ENCODE measurements at places on chromosomes 13 and 19. TPM values are rescaled to one million over a fixed set of nuclear protein-coding genes. Genes with fewer than 3 reads are reported as not detected.

DNA sequence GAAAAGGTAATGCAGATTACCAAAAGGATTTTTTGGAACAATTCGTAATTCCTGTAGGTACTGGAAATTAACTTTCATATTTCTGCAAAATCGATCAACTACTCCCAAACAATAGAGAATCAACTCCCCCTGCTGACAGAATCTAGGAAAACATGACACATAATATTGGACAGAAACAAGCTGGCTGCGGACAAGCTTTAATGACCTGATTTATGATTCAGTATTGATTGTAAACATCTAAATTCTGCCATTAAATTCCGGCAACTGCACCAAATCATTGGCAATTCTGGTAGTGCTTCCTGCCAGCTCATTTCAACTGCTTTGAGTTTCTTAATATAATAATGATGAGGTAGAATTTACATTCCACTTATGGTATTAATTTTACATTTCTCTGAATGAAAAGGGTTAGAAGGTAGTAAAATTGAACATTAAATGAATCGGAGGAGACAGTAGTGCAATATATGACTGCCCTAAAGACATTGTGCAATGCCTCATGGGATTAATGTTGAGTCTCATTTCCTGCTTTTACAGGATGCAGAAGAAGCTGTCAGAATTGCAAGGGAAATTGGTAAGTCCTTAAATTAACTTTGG, 146.5 kb downstream of the PCCA start:
- DNase-seq, result no peak
- no peak overlapping the region for H3K4me3 ChIP-seq
- peaks cover 10% of the 10 kb centered on the region for H3K36me3 ChIP-seq
- peaks cover 3% of the 10 kb centered on the region for H3K4me1 ChIP-seq
- H3K27me3 ChIP-seq, result no peaks in the 10 kb centered on the region

DNA sequence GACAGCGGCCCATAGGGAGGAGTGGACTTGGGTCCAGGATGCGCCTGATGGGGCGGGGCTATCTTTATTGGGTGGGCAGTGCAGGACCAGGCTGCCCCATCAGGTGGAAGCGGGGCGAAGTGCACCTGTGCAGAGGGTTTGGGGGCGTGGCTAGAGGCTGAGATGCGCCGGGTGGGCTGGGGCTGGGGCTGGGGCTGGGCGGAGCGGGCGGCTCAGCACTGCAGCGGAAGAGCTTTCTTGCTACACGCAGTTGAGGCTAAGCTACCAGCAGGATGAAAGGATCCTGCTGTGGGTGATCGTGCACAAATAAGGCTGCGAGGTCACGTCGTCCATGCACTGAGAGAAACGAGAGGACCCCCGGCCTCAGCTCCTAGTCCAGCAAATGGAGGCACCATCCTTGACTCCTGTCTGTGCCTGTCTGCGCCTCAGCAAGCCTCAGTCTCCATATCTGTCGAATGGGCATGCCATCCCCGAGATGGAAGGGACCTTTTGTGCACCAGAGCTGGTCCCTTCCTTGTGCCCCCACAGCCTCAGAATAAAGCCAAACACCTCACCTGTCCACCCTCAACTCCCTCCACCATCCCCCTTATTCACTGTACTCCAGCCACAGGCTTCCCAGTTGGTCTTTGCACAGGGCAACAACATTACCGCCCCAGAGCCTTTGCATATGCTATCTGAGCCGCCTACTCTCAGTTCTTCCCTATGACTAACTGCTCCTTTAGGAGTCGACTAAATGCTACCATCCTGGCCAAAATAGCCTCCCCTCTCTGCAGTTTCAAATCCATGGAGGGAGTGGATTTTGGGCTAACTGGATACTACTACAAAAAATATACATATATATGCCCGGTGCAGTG, 21.0 kb upstream of the HOMER3 start:
- no peaks in the 10 kb centered on the region for H3K4me1 ChIP-seq
- no peak overlapping the region for H3K4me3 ChIP-seq
- H3K36me3 ChIP-seq, result no peaks in the 10 kb centered on the region
- DNase-seq, result no peak

DNA sequence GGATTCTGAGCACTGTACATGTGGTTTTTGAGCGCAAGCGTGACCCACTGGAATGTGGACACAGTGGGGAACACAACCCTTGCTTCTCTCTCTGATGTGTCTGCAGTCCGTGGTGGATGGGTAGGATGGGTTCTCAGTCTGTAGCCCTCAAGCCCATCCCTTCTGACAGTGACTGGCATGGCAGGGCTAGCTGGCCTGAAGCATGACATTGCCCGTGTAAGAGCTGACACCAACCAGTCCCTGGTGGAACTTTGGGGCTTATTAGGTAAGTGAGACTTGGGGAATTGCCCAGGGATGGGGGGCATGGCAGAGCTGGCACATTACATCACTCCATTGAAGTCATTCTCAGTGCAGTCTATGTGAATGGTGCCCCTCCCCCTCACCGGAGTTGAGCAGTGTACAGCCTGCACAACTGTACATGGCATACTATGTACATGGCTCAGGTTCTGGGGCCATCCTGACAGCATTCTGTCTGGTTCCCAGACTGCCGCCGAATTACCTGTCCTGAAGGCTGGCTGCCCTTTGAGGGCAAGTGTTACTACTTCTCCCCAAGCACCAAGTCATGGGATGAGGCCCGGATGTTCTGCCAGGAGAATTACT, 16.8 kb downstream of the CLEC17A start:
- no peaks in the 10 kb centered on the region for H3K36me3 ChIP-seq
- no peaks in the 10 kb centered on the region for H3K27me3 ChIP-seq
- no peak overlapping the region for H3K4me3 ChIP-seq
- no peaks in the 10 kb centered on the region for H3K4me1 ChIP-seq

DNA sequence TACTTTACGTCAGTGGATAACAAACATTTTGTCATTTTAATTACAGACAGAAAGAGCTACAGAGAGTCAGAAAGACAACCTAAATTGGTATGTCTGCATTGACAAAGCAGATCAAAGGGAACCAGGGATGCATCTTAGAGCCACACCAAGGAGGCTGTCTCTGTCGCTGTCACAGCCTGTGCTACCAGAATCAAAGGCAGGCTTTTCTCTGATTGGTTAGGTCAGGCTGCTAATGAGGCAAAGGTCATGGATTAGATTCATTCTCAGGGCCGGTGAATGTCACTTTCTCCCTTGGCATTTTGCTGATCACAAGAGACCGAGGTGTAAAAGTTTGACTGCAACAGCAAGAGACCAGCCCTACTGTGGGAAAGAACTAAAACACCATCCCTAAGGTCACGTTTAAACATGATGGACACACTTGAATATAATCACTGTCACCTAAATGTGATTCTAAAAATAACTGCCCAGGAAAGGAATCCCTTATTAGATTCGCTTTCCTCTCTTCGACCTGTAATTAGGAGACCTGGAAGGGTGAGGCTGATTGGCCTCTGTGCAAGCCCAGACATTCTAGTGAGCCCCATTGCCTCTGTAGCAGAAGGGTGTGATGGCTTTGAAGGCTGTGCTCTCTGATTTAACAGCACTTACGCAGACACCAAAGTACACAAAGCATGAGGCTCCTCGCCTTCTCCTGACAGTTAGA, 314.4 kb upstream of the NBEA start:
- no peak for DNase-seq
- peak overlapping the region; percentile 69 for H3K27ac ChIP-seq
- peaks cover 34% of the 10 kb centered on the region for H3K4me1 ChIP-seq
- H3K4me3 ChIP-seq, result no peak overlapping the region
- no peaks in the 10 kb centered on the region for H3K27me3 ChIP-seq
- H3K36me3 ChIP-seq, result no peaks in the 10 kb centered on the region

GRCh38 chr19:6724631-6725492, 4.4 kb upstream of the C3 start:
- H3K4me1 ChIP-seq, result peaks cover 23% of the 10 kb centered on the region
- DNase-seq, result no peak
- H3K27me3 ChIP-seq, result peaks cover 1% of the 10 kb centered on the region
- peaks cover 4% of the 10 kb centered on the region for H3K36me3 ChIP-seq
- no peak overlapping the region for H3K4me3 ChIP-seq
- peak overlapping the region; percentile 21 for H3K27ac ChIP-seq

Gene CASP14
- not detected for total RNA-seq

Gene PLIN4
- total RNA-seq, result 0.25 TPM

DNA sequence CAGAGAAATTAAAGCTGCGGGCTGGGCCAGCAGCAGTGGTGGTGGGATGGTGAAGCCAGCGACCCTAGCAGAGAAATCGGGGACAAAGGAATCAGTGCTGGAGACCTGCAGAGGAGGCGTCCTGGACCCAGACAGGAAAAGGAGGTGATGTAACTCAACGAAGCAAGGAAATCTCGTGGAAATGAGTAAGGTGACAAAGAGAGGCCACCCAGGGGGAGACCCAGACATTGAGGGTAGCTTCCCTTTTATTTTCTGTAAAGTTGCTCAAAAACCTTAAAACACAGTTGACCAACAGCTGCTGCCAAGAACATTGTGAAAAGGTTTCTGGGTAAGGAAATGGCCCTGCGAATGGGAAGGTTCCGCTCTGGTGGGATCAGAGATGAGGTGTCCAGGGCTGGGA, 13.3 kb upstream of the RETN start:
- H3K4me3 ChIP-seq, result no peak overlapping the region
- peaks cover 11% of the 10 kb centered on the region for H3K4me1 ChIP-seq
- DNase-seq, result no peak
- H3K36me3 ChIP-seq, result no peaks in the 10 kb centered on the region
- H3K27me3 ChIP-seq, result peaks cover 33% of the 10 kb centered on the region
- H3K27ac ChIP-seq, result no peak overlapping the region

- no peaks in the 10 kb centered on the region for H3K4me1 ChIP-seq
- no peaks in the 10 kb centered on the region for H3K36me3 ChIP-seq
- DNase-seq, result no peak
Measured at GRCh38 chr19:13699786-13700185, 64.5 kb upstream of the MRI1 start.

GRCh38 chr19:8501981-8502380, 459 bp downstream of the PRAM1 start:
- no peaks in the 10 kb centered on the region for H3K36me3 ChIP-seq
- no peak overlapping the region for H3K27ac ChIP-seq
- H3K4me1 ChIP-seq, result peaks cover 17% of the 10 kb centered on the region
- DNase-seq, result no peak
- H3K4me3 ChIP-seq, result no peak overlapping the region

Gene ZNF134
- total RNA-seq, result 40.5 TPM

DNA sequence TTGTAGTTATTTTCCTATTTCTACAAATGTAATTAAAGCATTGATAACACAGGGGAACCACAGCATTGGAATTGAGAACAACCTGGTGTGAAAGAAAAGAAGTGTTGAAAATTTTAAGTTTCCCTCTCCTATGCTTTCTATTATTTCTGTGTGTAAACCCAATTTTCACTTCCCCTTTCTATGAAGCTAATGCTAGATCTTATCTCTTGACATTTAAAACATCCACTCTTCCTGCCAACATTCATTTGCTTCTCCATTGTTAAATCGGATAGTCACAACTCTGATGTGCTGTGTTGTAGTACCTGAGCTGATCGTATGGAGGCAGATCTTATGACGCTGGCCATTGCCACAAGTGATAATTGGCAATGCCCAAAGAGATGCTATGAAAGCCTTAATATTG, 203.0 kb downstream of the ITGBL1 start:
- no peaks in the 10 kb centered on the region for H3K36me3 ChIP-seq
- no peaks in the 10 kb centered on the region for H3K4me1 ChIP-seq
- no peak overlapping the region for H3K27ac ChIP-seq
- no peaks in the 10 kb centered on the region for H3K27me3 ChIP-seq
- no peak overlapping the region for H3K4me3 ChIP-seq
- no peak for DNase-seq

DNA sequence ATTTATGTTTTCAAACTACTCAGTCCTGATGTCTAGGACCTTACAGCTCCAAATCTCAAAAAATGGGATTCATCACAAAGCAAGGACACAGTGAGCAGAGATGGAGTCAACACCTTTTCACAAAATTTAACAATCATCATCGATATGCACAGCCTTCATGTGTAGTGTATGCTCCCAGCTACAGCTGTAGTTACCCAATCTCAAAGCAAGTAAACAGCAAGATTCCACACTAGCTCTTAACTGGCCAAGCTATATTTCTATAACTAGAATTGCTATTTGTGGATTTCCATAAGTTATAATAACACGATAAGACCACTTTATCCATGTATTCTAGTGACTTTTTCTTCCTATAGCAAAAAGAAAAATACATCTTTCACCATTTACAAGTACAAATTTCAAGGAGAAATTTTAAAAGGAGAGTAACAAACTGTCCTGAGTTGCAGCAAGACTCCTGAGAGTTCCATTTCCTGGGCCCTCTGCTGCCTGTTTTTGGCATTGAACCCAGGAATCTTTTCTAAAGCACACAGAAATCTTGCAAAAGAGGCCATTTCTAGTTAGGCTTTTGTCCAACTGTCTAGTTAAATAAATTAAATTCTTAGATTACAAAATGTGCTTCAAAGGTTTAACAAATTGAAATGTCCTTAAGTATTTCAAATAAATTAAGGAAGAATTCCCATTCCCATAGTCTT, 460.6 kb downstream of the FGF14 start:
- no peaks in the 10 kb centered on the region for H3K36me3 ChIP-seq
- no peak overlapping the region for H3K27ac ChIP-seq
- no peak overlapping the region for H3K4me3 ChIP-seq
- no peaks in the 10 kb centered on the region for H3K4me1 ChIP-seq

DNA sequence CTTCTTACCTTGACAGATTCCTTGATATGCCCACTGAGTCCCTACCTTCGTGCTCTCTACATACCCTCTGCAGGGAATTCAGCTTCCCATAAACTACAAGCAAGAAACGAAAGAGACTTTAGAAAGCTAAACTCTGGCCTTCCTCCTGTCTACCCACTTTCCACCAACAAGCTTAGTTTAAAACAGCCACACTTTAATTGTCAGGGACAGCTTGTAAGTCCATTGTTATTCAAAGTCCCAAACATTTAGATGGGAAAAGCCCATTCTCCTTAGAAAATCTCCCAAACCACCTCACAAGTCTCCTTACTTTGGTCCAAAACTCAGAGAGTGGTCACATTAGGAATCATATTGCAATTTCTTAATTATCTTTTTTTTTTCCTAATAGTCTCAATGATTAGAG, 2695.8 kb downstream of the PCDH9 start:
- no peak overlapping the region for H3K4me3 ChIP-seq
- no peaks in the 10 kb centered on the region for H3K4me1 ChIP-seq

DNA sequence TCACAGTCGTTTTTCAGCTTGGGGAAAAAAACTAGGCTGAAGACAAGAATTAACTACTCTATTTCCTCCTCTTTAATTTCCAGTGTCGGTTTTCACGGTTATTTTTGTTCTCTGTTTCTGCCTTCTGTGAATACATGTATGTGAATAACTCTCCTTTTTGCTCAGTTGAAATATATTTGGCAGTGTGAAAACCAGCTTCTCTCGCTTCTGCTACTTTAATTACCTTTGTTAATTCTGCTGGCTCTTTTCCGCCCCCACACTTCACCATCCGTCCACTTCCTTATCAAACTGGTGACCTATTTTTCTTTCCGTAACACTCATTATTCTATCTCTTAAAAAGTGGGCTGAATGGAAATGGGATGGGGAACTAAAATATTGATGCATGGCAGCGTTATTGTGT, 126.4 kb downstream of the POU4F1 start:
- no peak for DNase-seq
- H3K27me3 ChIP-seq, result peaks cover 10% of the 10 kb centered on the region
- H3K27ac ChIP-seq, result no peak overlapping the region
- H3K4me3 ChIP-seq, result no peak overlapping the region
- no peaks in the 10 kb centered on the region for H3K36me3 ChIP-seq

Gene CCNA1
- 0.20 TPM for total RNA-seq

- H3K4me1 ChIP-seq, result no peaks in the 10 kb centered on the region
- DNase-seq, result no peak
- peaks cover 54% of the 10 kb centered on the region for H3K27me3 ChIP-seq
- H3K4me3 ChIP-seq, result no peak overlapping the region
Measured at GRCh38 chr19:3586127-3586626, 899 bp downstream of the GIPC3 start.

Data from mesothelial cell of epicardium (in vitro differentiated cells).